Left cardiac atrium (tissue), 4 donors: ENCODE measurements at places on chromosomes 3 and 15.
A peak's percentile ranks its signal among the peaks of the same experiment; 100 is the strongest.

DNA sequence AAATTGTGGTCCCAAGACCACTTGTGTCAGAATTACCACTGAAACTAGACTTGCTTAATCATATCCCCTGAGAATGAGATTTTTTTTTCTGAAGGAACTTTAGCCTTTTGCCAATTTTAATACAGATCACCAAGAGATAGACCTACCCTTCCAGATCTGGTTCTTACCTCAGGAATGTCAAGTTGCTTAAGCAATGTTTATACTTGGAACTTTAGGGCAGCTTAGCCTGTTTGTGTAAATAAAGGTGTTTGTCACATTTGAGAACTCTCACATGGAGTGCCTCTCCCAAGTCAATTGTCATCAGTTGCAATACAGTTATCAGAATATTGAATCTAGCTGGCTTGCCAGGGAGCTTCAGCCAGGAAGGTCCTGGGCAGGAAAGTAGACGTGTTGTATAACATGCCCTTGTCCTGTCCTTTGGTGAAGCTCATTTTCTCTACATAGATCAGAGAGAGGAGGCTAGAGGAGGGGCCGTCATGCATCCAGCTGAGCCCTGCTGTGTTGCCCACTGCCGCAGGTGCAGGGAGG lies 3.9 kb downstream of the GPD1L start:
- no peak for DNase-seq

DNA sequence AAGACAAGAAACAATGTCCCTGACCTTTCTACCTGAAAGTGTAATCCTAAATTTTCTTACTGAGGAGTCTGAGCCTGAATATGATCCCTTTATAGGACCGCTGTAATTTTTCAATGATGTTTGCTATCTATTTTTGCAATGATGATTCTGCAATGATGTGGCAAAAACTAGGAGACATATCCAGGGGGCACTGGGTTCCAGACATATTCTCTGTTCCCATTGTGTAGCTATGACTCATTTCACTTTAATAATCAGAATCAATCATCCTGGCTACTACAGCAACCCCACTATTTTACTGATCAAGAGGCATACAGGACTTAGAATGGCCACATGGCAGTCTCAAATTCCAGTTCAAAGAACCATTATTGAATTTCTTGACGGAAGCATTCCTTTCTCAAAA lies 85.9 kb downstream of the AQR start:
- no peak for DNase-seq

DNA sequence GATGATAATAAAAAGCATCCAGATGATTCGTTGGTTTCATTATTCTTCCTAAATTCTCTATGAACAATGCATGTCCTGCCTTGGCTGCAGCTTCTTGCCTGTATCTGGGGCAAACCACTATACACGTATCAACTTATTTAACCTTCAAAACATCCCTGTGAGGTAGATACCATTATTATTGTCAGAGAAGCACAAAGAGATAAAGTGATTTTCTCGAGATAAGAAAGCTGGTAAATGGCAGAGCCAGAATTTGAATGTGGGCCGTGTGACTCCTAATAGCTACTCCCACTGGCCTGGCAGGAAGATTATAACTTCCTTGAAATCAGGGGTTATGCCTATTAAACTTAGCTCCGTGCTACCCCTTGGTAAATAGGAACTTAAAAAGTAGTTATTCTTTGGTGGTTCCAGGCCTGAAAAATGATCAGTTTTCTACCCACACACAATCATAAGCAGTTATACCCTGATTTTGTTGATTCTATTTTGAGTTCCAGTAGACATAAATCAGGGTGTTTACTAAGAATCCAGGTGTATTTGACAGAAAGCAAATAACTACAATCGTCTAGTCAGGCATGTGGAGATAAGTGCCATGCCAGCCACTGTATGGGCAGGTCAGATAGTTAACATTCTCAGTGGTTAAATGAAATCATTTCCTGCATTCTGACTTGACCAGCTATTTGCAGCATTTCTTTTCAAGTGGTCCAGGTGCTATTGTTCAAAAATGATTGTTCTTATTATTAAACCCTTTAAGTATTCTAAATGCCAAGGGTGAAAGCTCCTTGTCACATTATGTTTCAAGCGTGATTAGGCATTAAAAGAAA lies 99.2 kb upstream of the LRRN1 start:
- no peak for DNase-seq

- no peak for DNase-seq
Observed at GRCh38 chr3:186882881-186883685, 40.6 kb downstream of the ADIPOQ start.

DNA sequence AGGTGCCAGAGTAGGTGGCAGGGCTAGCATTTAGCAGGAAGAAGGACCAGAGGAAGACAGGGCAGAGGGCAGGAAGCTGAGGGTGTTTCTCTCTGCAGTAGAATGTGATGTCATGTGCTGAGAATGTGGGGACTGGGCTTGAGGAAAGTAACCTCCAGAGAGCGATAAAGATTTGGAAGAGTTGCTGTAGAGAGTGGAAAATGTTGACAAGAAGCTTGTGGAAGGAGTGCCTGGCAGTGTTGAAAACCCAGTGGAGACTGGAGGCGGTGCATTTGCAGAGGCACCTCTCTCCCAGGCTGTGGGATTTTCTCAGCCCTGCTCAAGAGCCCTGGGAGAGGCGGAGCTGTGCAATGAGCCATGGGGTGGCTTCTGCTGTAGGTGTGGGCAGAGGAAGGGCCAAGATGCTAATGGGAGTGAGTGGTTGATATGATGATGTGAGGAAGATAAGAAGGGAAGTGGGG lies 54.8 kb downstream of the MESD start:
- DNase-seq, result peak; percentile 48
